ENCODE measurements at places on chromosomes 1 and 21.

- DNase-seq: no peak
Measured at GRCh38 chr1:54109129-54110090, 43.4 kb downstream of the CDCP2 start.

DNA sequence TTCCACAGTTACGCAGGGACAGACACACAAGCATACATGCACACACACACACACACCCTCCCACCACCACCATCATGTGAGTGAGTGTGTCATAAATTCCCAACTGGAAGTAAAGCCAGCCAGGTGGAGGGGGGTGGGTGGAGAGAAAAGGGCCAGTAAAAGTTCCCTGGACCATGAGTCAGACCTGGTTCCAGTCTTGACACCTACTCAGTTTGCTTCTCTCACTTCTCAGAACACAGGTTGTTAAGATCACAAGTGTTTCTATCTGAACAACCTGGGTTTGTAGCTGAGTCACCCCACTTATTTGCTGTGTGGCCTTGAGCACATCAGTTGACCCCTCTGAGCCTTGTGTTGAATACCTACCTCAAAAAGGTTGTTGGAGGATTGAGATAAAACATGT, 9.6 kb downstream of the EPHA10 start:
- DNase-seq: no peak

GRCh38 chr1:204367956-204368355, 8.2 kb upstream of the PLEKHA6 start:
- no peak for DNase-seq

- DNase-seq: no peak
Measured at GRCh38 chr21:43269440-43269839, 100.6 kb downstream of the CRYAA start.

- peak; percentile 62 for DNase-seq
Measured at GRCh38 chr1:35807614-35808449, at the start of gene AGO4. AGO4 (plus strand) TSS chr1:35808016; CDS start chr1:35808417, 401 bp downstream.

- DNase-seq: peak; percentile 88
Measured at GRCh38 chr1:65948609-65949229, 156.0 kb downstream of the PDE4B start.

- no peak for DNase-seq
Measured at GRCh38 chr1:221723848-221724236, 18.0 kb downstream of the DUSP10 start.

- no peak for DNase-seq
Measured at GRCh38 chr1:211908453-211908852, 77.9 kb upstream of the LPGAT1 start.

DNA sequence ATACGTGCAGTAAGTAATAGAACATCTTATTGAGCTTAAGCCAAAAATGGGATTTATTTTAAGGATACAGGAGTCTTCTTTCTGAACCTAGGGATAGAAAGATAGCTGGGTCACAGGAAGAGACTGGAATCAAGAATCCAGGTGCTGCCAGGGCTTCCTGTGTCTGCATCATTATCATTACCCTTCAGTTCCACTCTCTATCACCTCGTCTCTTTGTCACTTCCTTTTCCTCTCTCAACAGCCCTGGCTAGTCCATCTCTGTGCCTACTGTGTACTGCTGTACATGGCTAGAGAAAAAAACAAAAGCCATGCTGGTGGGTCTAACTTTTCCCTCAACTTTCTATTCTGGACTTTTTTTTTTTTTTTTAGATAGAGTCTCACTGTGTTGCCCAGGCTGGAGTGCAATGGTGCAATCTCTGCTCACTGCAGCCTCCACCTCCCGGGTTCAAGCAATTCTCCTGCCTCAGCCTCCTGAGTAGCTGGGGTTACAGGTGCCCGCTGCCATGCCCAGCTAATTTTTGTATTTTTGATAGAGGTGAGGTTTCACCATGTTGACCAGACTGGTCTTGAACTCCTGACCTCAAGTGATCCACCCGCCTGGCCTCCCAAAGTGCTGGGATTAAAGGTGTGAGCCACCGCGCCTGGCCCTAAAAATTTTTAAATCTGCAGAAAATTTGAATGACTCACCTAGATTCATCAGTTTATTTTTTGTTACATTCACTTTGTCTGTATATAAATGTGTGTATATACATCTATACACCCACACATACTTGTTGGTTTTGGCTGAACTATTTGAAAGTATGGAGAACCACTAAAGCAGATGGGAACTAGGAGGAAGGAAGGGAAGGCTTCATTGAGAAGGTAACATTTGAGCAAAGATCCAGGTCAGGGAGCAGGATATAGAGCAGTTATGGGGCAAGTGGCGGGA, 31.9 kb downstream of the UBE4B start:
- DNase-seq: no peak

GRCh38 chr1:29981586-29982239, 741.7 kb downstream of the MATN1 start:
- no peak for DNase-seq

DNA sequence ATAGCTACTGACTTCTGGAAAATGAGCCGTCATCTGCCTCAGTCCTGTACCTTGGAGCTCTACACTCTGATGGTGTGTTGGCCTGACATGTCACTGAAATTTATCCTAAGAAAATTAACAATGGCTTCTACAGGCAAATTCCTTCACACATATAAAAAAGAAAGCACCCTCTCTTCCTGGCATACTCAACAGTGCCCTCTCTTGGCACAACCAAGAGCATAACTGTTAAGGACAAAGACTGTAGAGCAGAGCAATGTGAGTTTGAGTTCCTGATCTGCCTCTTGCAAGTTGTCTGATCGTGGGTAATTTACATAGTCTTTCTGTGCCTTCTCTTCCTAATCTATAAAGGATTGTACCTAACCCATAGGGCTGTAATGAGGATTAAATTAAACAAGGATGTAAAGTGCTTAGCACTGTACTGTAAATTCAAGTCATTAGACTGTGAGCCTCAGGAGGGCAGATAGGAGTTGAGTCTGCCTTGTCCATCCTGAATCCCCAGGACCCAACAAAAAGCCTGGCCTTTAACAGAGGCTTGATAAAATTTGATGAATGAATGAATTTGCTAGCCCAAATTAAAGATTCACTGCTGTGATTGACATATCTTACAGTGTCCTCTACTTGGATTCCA, 83.5 kb downstream of the SYF2 start:
- DNase-seq: peak; percentile 5

- DNase-seq: no peak
Measured at GRCh38 chr1:93468662-93469061, 20.7 kb downstream of the FNBP1L start.

DNA sequence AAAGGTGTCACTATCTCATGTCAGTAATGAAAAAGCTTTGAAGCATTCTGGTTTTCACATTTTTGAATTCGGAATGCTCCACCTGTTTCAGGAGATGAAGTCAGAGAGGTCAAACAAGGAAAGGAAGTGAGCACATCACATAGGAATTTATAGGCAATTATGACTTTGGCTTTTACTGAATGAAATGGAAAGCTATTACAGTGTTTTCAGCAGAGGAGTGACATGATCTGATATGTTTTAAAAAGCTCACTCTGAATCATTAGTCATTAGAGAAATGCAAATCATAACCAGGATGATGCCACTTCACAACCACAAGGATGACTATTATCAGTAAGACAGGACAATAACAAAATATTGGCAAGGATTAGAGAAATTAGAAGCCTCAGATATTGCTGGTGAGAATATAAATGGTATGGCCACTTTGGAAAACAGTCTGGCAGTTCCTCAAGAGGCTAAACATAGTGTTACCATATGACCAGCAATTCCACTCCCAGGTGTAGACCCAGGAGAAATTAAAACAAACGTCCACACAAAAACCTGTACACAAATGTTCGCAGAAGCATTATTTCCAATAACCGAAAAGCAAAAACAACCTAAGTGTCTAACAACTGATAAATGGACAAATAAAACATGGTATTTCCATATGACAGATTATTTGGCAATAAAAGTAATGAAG, 7.5 kb downstream of the TAF1A start:
- DNase-seq: peak; percentile 50

GRCh38 chr1:82598812-82599211, 798.1 kb downstream of the ADGRL2 start:
- no peak for DNase-seq

DNA sequence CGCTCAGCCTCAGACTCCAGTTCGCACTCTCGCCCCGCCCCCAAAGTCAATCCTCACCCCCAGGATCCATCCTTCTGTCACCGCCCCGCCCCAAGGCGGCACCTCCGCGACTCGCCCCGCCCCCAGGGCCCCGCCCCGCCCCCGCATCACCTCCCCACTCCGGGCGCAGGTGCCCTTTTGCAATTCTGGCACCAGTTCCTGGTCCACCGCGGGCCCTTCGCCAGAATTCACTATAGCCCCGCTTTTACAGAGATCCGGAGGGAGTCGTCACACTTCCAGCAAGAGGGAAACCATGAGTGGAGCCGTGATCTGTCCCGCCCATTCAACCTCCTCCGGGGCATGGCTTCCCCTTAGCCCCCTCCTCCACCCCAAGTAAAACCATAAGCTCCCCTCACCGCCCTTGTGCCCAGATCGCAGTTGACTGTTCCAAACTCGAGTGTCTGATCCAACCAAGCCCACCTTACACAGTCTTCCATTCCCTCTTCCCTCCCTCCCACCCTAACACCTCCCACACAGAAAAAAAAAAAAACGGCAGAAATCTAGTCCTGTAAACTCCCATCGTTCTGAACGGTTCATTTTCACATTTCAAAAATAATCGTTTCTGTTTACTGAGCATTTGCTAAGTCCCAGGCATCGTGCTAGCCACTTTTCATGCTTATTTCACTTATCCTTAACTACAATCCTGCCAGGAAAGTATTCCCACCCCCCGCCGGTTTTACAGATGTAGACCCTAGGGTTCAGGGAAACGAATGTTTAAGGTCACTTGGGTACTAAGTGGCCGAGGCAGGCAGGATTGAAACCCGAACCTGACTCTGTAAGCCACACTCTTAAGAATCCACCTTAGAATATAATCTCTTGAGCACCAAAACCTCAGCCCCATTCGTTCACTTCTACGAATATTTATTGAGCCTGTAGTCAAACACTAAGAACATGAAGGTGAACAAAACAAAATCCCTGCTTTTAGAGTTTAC, 1.3 kb upstream of the DNAJC16 start:
- no peak for DNase-seq

DNA sequence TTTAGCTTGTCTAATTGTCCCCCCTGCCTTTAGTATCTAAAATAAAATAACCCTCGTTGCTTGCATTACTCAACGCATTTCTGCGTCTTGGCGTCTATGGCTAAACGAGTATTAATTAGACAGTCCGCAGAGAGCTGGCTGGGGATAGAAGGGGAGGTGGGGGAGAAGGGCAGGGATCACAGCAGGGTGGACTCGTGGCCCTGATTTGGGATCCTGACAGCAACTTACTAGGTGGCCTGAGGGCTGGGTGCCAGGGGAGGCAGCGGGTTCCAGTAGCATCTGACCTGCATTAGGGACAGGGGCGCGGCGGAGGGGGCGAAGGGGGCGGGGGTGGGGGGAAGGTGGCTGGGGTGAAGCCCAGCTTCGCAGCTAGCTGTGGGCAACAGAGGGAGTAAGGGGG, 1.1 kb upstream of the BACE2 start:
- no peak for DNase-seq

GRCh38 chr1:114756949-114757454, 782 bp downstream of the CSDE1 start:
- DNase-seq: peak; percentile 58

DNA sequence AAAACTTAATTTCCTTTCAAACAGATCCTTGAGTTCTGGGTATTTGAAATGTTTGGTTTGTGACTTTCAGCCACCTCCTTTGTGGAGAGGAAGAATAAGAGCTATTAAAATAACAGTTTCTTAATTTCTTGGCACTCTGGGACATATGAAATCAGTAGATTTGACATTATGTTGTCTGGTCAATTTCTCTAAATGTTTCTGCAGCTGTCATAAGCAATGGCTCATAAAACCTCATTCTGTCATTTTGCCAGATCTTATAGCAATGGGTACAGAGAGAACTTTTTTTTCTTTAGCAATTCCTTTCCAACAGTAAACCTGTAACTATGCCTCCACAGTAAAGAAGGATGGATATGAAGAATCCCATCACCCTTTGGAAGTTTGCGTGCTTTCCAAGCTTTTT, 52.6 kb downstream of the LAMC1 start:
- peak; percentile 66 for DNase-seq

Measured in cardiac fibroblast (primary cell).